Germinal center (tissue), 1 donor: ENCODE measurements at places on chromosomes 3 and 15.

GRCh38 chr15:86743283-86743903 lies 663.7 kb downstream of the AGBL1 start:
- DNase-seq = no peak

- no peak for DNase-seq
Observed at GRCh38 chr15:93985925-93986324, 245.4 kb upstream of the MCTP2 start.

- no peak for DNase-seq
Observed at GRCh38 chr15:42156243-42156922, at the start of gene PLA2G4F. PLA2G4F (minus strand) TSS chr15:42156636; CDS start chr15:42156549, 87 bp downstream.

- DNase-seq = no peak
Observed at GRCh38 chr3:138440121-138440521, 5.7 kb downstream of the ESYT3 start.

DNA sequence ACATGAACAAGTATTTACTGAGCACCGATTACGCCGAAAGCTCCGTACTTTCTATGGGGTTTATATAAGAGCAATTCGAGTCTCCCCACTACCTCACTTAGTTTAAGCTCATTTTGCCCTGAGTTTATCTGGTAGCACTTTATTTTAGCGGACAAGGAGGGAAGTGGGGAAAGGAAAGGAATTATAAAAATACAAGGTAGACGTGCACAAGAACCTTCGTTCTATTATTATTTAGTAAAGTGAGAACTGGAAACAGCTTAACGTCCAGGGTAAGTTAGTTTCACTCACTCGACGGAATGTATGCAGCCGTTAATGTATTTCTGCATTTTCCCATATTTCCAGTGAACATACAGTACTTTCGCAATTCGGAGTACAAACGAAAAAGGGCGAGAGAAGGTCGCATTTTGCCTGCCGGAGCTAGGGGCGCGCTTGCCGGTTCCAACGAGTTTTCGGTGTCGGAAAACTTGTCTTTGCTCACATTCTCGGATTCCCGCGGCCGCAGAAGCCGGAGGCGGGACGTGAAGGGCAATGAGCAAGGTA lies 1.2 kb upstream of the STT3B start:
- DNase-seq = no peak

- DNase-seq = no peak
Observed at GRCh38 chr3:24155276-24155675, 210.2 kb downstream of the NR1D2 start.

DNA sequence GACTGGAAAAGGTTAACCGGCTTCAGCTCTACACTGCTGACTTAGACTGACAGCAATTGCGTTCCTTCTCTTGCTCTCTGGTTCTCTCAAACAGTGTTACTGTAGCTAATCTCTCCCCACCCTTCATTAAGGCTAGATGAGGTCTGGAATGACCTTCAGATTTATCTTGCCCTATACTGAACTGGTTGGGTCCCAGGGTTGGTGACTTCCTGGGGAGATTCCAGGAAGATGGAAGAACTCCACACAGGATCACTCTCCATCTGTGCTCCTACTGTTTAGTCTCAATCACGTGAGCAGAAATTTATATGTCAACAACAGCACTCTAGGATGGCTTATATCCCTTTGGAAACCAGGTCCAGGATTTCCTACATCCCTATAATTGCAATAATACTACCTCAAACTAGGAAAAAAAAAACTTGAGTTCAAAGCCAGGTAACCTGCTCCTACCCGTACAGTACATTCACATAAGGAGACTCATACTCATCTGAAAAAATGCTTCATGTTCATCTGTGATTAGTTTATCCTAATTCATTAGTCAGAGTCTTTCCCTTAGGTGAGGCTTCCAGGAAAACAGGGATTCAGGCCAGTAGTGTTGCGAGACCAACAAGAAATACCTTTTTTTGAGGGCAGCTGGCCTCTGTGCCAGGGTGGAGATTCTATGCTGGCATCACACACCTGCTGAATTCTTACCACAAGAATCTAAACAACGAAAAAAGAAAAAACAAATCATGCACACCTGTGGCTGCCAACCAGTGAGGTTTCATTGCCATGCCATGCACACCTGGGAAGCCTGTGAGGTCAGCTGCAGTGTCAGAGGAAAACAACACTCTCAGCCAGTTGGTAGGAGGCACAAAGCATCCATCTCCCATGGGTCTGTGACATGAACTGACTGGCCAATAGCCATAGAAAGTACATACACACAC lies 297.3 kb downstream of the MECOM start:
- no peak for DNase-seq

- no peak for DNase-seq
Observed at GRCh38 chr3:36124118-36124796, 256.0 kb upstream of the STAC start.

GRCh38 chr3:45330510-45331295 lies 57.7 kb upstream of the LARS2 start:
- no peak for DNase-seq

GRCh38 chr3:149026718-149027117 lies 35.4 kb downstream of the GYG1 start:
- no peak for DNase-seq

DNA sequence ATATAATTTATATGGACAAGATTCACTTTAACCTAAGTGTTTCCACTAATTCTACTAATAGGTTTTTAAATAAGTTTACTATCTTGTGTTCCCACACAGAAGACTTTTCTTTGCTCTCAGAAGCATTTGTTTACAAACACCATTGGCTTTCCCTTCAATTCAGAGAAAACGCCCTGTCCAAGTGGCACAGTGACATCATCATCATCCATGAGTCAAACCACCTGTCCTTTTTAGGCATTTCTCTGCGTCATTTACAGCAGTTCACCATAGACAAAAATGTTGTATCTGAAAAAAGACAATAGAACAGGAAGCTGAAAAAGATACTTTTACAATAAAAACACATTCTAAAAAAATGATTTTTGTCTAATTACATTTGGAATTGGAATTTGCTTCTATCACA lies 9.3 kb upstream of the BCL2L10 start:
- DNase-seq = no peak

- no peak for DNase-seq
Observed at GRCh38 chr15:68412218-68412617, 19.7 kb downstream of the ITGA11 start.

DNA sequence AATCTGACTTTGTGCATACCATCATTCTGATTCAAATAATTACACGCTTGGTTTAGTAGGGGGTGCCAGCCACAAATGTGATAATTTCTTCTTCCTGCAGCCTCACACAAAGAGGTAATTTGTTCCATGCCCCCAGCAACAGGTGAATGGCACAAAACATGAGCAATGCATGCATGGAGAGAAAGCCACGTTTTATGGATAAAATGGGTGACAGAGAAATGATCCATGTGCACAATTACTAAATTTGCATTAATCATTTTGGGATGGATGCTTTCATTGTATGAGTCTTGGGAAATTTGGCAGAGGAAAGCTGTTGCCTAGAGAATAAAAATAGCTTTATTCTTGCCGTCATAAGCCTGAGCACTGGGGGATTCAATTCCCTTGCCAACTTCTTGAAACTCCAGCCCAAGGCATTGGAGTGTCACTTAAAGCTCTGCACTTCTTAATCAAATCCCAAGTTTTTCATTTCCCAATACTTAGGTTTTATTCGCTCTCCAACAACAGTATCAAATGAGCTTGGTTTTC lies 411.6 kb downstream of the GBE1 start:
- DNase-seq = no peak

- no peak for DNase-seq
Observed at GRCh38 chr3:31793821-31794220, 187.2 kb downstream of the OSBPL10 start.

DNA sequence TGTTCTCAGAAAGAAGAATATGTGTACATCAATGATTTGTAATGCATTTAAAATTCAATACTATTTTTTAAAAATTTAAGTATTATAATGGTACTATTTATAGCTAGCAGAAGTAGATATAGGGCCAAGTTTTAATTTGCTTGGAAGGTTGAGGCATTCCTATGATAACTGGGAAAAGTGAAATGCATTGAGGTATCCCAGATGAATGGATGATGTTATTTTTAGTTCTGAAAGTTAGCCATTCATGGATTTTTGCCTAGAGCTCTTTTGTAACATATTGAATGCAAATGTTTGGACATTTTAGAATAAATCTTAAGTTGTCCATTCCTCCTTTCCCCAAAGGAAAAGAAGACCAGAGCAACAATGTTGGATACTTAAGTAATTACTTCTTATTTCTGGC lies 47.6 kb downstream of the GAP43 start:
- no peak for DNase-seq
